Mesothelial cell of epicardium (in vitro differentiated cells): ENCODE measurements at places on chromosomes 3 and 15.

GRCh38 chr3:192831111-192831644 lies 86.5 kb downstream of the MB21D2 start:
- DNase-seq, result no peak

DNA sequence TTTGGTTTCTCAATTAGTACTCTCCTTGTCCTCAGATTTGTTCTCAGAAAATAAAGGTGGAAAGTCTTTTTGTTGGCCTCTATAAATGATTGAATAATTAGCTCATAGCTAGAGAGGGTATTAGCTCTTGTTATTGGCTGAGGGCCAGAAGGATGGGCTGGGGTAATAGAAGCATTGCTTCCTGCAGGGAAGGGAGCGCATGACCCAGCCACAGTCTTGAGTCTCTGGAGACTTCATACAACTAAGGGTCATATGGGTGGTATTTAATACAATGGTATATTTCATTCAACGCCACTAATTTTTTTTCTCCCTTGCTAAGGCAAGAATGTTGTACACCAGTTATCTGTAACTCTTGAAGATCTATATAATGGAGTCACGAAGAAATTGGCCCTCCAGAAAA lies 8.4 kb downstream of the DNAJA4 start:
- no peak for DNase-seq

DNA sequence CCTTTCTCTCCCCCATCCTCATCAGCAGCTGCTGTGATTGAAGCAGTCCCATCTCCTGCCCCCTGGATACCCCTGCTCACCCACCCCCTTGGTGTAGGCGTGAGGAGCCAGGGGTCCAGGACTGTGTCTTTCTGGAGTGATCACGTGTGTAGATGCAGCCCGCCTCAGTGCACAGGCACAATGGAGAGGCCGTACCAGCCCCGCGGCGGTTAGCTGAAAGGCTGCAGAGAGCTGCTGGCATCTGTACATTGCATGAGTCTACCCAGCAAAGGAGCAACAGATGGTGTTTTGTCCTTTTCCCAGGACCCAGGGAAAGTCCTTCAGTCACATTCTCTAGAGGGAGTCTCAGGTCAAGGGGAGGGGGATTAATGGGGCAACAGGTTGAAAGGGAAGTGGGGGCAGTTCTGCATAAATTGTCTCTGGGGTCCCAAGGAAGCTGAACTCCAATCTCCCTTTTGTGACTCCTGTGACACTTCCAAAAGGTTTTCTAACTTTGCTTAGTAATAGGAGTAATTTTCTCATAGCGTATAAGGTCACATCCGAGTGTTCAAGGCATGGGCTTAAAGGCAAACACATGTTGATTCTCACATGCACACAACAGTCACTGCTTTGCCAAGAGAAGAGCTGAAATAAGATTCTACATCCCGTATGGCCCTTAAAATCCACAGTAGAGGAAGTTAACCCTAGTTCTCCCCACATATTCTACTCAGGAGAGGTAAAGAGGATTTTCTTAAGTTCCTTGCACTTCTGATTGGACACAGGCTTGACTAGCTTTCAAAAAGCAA lies 7.1 kb downstream of the CSPG5 start:
- no peak for DNase-seq

DNA sequence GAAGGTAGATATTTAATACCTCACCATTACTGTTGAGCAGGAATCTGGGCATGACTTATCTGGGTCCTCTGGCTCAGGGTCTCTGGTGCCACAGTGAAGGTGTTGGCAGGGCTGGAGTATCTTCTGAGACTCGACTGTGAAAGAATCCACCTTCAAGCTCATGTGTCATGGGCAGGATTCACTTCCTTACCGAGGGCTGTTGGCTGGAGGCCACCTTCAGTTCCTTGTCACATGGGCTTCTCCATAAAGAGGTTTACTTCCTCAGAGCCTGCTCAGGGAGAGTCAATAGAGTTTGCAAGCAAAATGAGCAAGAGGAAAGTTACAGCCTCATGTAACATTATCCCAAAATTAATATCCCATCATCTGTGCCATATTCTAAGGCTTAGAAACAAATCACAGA lies 459.5 kb downstream of the NR2F2 start:
- DNase-seq, result no peak

DNA sequence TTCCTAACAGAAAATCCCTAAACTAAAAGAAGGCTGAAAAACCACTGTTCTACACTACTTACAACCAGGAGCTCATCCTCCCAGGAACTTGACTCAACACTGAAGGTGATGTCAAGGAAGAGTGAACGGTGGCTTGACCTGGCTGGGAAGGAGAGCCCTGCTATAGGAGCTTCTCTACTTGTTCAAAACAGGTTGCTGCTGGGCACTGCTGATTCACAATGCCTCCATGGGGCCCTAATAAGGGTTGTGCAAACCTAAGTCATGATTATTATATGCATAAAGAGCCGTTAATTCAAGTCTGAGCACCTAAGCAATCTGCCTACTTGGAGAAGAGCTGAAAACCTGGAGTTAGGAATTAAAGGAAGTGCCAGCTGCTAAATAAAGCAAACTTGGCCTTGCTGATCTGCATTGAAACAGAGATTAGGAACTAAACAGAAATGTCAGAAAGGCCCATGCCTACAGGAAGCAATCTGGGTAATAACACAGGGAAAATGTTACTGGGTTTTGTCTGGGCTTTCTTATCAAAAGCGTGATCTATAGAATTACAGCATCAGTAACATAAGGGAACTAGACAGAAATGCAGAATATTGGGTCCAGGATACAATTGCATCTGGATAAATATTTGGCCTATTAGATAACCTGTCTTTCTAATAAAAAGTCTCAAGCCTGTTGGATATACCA lies 243.2 kb downstream of the NEK10 start:
- DNase-seq, result no peak

GRCh38 chr3:192022412-192022811 lies 561.4 kb downstream of the PYDC2 start:
- no peak for DNase-seq

- DNase-seq, result peak; percentile 61
Observed at GRCh38 chr15:74320352-74321247, 46.8 kb downstream of the CYP11A1 start.

DNA sequence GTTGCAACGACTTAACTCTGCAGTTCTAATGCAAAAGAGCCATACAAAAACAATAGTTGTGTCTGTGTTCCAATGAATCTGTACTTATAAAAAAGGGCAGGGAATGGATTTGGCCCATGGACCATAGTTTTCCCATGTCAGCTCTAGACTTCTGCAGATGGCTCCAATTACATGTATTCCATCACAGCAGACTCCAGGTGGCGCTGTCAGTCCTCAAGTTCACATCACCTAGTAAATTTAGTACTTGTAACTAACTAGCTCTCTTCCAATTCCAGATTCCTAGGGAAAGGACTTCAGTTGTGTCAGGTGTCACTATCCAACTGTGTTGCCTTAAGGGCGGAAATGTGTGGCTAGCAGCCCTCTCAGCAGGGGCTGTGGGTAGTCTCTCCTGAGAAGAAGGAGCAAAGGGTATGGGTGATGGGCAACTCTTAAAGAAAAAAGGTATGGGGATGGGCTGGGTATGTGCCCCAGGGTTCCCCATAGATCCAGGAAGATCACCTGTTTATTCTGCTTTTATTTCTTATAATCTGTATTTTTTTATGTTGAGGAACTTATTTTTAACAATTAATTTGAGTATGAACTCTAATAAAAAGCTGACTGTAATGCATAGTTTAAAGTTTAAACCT lies 36.2 kb downstream of the BBS4 start:
- DNase-seq, result peak; percentile 53

GRCh38 chr3:97901313-97902248 lies 70.7 kb downstream of the RIOX2 start:
- no peak for DNase-seq

DNA sequence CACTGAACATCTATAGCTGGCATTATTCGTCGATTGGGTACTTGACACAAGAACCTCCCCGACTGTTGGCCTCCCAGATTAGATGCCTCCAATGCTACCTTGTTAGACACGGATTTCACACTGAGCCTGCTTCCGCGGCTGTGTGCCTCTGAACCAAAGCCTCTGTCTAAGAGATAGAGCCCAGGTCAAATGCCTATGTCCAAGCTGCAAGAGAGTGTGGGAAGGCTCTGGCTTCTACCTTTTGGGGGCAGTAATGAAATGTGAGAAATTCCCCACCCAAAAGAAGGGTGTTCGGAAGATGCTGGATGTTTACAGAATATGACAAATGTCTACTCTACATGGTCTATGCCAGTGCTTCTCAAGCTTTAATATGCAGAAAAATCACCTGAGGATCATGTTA lies 2.0 kb upstream of the RPUSD2 start:
- DNase-seq, result no peak

- no peak for DNase-seq
Observed at GRCh38 chr3:90062016-90062415, 954.6 kb downstream of the EPHA3 start.

DNA sequence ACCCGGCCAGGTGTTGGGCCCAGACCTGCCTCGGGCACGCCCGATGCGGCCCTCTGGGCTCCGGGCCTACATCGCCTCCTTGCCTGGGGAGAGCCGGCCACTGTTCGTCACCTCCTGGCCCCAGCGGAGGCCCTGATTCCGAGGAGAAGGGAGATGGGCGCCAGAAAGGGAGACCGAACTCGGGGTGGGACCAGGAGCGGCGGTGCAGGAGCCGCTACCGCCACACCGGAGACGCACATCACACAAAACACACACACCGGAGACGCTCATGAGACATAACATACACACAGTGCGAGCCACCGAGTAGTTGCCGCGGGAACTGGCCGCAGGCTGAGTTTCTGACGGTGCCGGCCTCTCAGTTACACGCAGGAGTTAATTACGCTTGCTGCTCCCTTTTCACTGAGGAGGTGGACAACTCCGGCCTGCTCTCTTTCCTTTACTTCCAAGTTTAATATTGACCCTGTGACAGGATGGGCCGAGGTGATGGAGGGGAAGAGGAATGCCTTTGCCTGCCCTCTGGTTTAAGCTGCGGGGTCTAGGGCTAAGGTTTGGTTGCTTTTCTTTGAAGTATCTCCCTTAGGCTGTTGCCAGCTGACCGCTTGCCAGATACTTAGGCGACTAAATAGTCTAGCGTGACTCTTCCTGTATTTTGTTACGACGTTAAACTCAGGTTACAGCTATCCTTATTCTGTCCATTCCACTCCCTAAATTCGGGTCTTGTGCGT lies 570 bp downstream of the PCNP start:
- no peak for DNase-seq

DNA sequence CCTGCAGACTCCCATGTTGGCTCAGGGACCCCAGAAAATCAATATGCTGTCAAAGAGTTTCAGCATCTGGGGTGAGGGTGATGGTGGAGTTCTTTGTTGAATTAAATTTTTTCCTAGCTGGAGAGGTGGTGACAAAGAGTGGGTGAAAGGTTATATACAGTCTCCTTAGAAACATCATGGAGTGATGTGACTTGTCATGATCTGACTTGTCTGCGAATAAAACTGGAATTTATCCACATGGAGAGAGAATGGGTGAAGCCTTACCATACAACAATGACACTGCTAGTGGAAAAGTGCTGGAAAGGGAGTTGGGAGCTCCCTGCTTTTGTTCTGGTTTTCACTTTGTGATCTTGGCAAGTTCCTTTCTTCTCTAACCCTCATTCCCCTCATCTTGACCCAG lies 75.0 kb downstream of the ARNT2 start:
- no peak for DNase-seq

- peak; percentile 35 for DNase-seq
Observed at GRCh38 chr3:145807990-145808389, 353.0 kb downstream of the PLOD2 start.

DNA sequence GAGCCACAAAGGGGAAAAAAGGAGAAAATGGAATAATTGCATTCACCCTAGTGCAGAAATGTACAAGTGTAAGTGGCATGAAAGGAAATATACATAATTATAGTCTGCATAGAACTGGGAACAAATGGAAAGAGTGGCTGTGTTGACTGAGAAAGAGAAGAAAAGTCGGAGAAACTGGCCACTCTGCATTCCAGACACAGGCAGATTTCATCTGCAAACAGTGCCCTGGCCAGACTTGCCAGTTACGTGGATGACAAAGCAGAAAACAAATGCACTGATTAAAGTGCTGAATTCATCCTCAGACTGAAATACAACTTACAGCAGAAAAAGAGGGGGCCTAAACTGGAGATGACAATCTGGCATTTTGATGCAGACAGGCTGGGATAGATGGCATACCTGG lies 129.8 kb downstream of the FGF12 start:
- no peak for DNase-seq

GRCh38 chr3:127808197-127808596 lies 14.1 kb downstream of the MGLL start:
- no peak for DNase-seq

- no peak for DNase-seq
Observed at GRCh38 chr3:179020112-179020511, 51.5 kb downstream of the ZMAT3 start.

DNA sequence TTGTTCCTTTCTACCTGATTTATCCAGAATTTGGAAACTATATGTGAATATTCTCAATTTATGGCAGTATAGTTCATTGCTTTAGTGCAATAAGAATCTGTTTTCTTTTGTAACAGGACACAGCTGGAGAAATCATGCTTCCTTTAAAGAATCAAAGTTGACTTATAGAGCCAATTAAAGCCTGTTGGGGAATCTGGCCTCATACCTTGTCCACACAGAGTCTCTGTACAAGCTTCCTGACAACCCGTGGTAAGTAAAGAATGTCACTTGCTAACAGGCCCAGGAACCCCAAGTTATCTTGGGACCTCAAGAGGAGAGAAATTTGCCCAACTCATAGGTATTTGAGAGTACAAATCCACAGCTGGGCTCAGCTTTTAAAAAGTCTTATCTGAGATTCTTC lies 10.2 kb downstream of the ZNF445 start:
- DNase-seq, result no peak

- no peak for DNase-seq
Observed at GRCh38 chr3:45943207-45943846, at the start of gene CXCR6. Gene CXCR6, plus strand, starts transcription at chr3:45943464. Its CDS starts 3,018 bp downstream, at chr3:45946482.

- no peak for DNase-seq
Observed at GRCh38 chr3:43902415-43902814, 211.7 kb downstream of the ABHD5 start.

- DNase-seq, result no peak
Observed at GRCh38 chr3:13245615-13245978, 172.4 kb upstream of the IQSEC1 start.

DNA sequence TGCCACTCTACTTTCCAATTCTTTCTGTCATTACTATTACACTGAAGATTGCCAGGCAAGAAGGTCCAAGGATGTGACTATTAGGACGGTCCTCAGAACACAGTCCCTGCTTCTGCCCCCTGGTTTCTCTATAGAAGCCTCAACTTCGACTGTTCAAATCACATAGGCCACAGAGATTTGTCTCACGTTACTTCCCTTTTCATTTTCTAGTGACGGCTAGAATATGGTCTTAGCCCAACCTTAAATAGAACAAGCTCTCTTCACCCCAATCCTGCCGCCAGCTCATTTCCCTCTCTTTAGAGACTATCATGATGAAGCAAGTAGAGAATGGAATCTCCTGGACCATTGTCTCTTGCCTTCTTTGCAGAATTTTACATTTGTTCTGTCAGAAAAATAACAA lies 84.9 kb downstream of the TIGIT start:
- DNase-seq, result no peak

GRCh38 chr3:155702745-155703591 lies 41.9 kb downstream of the PLCH1 start:
- DNase-seq, result no peak

- DNase-seq, result no peak
Observed at GRCh38 chr15:95857124-95857757, 473.3 kb upstream of the NR2F2 start.
